ENCODE measurements at places on chromosomes 2 and 18.
A peak's percentile ranks its signal among the peaks of the same experiment; 100 is the strongest.

DNA sequence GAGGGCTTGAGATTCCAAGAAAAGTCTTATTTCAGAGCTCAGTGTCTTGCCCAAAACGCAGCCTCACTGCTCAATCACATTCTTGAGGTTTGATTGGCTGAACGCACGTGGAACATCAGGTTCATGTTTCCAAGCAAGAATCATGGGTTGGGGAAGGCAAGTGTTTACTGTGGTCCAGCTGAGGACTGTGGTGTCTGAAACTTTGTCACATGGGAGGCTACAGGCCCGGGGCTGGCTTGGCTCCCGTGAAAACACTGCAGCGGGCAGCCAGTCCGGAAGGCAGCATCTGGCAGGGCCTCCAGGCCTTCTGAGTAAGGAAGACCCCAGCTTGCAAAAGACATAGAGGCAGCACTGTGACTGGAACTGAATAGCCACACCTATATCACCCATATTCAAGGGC lies 84.7 kb downstream of the POLR1A start:
- no peak for DNase-seq

- no peak for DNase-seq
These were observed 111.7 kb downstream of the ACVR1 start for GRCh38 chr2:157764386-157764785.

GRCh38 chr2:163919717-163920116 lies 183.9 kb upstream of the FIGN start:
- no peak for DNase-seq

- DNase-seq = peak; percentile 20
These were observed 36.1 kb downstream of the INSIG2 start for GRCh38 chr2:118124288-118124891.

DNA sequence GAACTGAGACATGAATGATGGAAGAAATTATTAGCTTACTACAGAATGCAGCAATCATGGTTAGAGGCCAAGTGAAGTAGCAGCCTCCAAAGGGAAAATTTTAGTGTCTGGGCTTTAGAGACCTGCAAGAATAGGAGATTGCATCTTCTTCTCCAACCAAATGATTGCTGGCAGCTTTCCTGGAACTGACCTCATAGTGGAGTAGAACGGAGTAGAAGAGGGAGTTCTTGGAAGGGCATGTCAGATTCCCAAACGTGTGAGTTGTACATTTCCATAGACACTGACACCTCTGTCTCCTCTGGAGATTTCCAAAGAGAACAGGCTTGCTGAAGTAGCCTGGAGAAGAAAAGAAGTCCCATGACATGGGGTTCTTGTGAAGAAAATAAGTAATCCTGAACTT lies 169.8 kb upstream of the ERBB4 start:
- no peak for DNase-seq

DNA sequence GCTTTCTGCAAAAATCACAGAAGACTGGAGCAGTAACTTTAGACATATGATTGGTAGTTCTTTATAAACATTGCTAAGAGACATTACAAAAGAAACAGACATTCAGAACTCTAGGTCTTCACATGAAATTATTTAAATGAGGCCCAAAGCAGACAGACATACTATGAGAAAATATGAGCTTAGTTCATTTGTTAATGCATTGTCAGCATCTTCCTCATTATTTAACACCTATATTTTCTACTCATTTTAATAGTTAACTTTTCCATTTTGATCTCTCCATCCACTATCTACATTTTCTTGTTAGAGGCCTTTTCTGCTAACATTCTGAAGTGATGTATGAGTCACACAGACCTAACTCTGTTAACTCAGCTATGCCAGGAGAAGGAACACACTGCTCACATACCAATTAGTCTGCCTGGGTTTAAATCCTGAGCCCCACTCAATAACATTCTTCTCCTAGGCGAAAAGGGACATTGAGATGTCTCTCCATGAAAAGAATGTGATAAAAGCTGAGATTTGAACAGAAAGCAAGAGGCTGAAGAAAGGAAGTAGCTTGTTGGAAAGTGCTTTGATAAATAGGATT lies 400.3 kb upstream of the PKDCC start:
- DNase-seq = no peak

DNA sequence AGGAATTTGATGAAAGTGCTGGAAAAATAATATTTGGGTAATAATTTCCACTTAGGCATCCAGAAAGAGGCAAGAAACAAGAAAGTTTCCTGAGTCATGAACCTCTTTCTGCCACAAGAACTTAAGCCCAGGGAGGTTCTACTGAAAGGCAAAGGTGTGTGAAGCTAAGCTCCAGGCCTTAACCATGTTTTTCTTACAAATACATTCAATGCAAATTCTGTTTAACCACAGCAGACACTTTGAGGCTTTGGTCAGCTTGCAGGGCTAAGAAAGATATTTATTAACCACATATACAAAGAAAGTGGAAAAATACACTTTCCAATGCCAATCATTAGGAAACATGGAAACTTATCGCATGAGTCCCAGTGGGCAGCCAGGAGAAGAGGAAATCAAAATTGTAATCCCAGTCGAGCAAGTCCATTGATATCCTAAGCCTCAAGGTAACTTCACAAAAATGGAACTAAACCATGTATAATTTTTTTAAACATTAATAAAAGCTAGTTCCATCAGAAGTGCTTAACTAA lies 68.3 kb downstream of the PIEZO2 start:
- DNase-seq = no peak

DNA sequence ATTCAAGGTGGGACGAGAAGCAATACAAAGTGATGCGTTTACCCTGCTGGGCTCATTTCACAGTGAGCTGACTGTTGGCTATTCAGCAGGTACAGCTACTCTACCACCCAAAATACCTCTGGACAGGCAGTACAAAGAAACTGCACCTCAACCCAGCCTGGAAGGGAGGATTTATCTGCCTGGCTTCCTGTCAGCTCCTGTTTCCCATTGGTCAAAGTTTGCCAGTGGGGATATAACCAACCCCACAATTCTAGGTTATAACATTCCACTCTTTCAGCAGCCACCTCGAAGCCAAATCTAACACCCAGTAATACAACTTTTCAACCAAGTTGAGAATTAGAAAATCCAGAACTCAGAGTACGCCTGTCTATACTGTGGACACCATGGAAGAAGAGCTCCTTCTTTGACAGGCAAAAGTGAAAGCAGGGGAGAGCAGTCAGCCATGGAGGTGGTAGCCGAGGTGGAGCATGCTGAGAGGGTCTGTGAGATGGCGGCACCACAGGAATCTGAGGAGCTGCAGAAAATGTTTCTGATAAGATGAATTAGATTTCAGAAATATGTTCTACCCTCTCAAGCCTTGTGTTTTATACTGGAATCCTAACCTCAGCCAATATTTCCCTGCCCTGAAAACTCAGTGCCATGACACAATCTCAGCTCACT lies 10.8 kb downstream of the DUSP19 start:
- no peak for DNase-seq

- no peak for DNase-seq
These were observed 110.8 kb downstream of the LOXHD1 start for GRCh38 chr18:46546111-46546640.

DNA sequence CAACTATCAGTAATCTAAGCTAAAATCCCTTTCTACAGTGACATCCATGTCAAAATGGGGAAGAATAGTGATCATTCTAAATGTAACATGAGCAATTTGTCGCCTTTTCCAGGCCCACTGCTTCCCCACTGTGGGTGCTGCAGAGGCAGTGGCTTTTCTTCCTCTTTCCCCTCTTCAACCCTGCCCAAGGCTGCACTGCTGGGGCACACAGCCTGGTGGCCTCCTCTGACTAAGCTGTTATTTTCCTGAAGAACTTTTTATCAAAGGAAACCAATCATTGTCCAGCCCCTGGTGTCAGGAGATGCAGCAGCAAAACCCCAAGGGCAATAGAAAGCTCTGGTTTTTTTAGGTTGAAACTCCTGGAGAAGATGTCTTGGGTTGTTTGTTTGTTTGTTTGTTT lies 117.6 kb upstream of the KLF7 start:
- DNase-seq = no peak

- no peak for DNase-seq
These were observed 588.0 kb upstream of the NRXN1 start for GRCh38 chr2:51619961-51620360.

DNA sequence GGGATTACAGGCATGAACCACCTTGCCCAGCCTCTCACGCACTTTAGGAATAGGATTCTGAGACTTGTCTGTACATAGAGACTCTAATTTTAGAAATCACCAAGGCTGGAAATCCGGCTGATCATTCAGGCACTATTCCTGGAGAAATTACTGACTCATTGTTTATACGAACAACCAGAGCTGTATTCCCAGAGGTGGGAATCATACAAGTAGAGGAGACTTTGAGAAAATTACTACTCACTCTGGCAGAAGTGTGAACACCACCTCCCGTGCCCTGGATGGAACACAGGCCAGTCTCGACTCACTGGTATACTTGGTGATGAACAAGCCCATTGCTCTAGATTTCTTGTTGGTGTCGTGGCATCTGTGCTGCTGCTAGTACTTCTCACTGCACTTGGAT lies 5.8 kb upstream of the ADNP2 start:
- DNase-seq = no peak

- no peak for DNase-seq
These were observed 223.0 kb upstream of the DPP10 start for GRCh38 chr2:114219456-114219855.

- DNase-seq = no peak
These were observed 280.2 kb downstream of the STK39 start for GRCh38 chr2:167966937-167967913.

DNA sequence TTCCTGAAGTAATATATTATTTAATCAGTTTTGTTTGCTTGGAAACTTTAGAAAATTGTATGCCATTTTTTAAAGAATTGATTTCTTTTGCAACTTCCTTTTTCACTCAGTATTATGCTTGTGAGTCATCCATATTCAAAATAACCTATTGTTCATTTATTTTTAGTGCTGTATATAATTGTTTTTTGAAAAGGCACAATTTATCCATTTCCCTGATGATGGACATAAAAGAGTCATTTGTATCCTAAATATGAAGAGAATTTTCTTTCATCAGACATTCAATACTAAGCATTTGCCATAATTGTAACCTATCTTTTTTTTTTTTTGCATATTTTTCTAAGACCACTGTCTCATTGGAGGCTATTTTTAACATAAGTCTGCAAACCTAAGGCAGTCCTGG lies 134.1 kb upstream of the SERPINE2 start:
- no peak for DNase-seq

- DNase-seq = no peak
These were observed 96.4 kb downstream of the MAP3K20 start for GRCh38 chr2:173171924-173172643.

DNA sequence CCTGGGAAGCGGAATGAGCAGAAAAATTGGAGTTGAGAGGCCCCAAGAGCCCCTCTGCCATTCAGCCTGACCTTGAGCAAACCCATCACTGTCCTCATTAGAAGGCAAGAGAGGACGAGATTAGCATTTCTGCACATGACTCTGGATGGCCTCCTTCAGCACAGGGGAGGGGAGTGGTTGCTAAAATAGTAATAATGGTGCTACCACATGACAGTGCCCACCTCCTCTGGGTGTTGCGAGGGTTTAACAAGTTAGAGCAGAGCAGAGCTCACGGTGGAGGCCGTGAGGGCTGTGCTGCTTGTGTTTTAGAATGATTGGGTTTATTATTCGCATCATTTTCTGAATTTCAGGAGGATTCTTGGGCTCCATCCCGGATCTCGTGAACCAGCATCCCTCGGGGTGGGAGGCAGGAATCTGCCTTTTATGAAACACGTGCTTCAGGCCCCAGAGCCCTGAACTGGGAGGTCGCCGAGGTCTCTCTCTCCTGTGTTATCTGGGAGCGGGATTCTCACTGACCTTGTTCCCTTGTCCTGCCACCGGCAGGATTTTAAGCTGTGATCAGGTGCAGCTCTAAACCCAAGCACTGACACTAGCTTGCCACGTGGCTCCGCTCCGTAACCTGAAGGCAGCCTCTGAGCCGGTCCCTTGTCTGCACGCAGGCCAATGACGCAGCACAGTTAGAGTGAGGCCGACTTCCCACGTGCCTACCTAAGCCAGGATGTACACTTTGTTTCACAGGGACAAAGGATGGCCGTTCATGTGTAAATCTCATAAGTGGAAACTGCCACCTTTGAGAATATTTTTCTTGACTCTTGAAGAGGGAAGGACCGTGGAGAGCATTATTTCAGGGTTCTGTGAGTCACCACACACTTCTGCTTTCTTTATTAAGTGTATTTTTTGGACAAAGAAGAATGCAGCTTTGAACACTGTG lies 142.3 kb downstream of the ACOXL start:
- DNase-seq = no peak

- DNase-seq = no peak
These were observed 29.1 kb upstream of the MGAT4A start for GRCh38 chr2:98759827-98760625.

DNA sequence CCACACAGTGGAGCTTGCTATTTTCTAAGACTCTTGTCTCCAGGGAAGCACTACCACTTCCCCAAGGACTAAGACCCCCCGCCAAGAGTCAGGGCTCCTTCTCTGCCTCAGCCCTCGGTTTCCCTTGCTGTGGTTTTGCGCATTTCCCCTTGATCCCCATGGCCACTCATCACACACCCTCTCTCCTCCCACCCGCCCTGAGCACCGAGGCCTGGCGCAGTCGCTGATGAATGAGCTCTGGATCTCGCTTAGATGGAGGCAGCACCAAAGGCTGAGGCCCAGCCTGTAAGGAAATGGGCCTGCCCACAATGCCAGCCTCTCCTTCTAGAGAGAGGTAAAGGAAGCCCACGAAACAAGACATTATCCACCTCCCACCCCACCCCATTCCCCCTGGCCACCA lies 96.9 kb downstream of the TNS1 start:
- DNase-seq = no peak

- DNase-seq = no peak
These were observed 3.9 kb downstream of the NPAS2 start for GRCh38 chr2:100823665-100824438.

GRCh38 chr2:41387519-41387918 lies 660.3 kb upstream of the PKDCC start:
- no peak for DNase-seq

- no peak for DNase-seq
These were observed 48.4 kb downstream of the TMEFF2 start for GRCh38 chr2:192146069-192147015.

GRCh38 chr2:104434966-104435365 lies 418.9 kb upstream of the POU3F3 start:
- DNase-seq = no peak

DNA sequence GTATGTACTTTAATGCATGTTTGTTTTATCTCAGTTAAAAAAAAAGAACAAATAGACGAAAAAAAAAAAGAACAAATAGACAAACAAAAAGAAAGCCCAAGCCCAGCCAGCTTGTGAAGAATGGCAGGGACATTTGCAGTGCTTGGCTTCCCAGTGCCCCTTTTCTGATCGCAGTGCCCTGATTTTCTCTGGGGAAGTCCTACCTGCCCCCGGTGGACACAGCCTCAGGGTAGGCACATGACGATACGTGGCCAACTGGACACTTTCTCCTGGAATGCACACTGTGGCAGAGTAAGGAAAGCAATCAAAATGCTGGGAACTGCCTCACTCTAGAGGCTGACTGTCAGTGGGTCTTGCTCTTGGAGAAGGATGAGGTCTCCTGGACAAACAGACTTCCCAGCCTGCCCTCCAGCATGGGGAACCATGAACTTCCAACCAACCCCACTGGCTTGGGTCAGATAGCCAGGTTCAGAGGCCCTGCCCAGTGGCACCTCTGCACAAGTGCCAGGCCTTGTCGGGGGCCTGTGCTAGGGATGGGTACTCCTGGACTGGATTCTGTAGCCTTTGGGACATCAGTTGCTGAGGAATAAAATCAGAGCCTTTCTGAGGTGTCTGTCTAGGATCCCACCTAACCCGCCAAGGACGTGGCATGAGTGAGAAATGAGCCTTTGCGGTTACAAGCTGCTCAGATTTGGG lies 76.7 kb downstream of the INHBB start:
- no peak for DNase-seq

GRCh38 chr2:46380038-46380940 lies 83.1 kb downstream of the EPAS1 start:
- DNase-seq = no peak

- no peak for DNase-seq
These were observed 2.1 kb downstream of the DHRS9 start for GRCh38 chr2:169071455-169071854.
